ENCODE measurements at places on chromosomes 2 and 18.

GRCh38 chr2:133484106-133484505 is 84.2 kb downstream of the NCKAP5 start:
- DNase-seq: no peak

GRCh38 chr2:102129951-102130646 is 12.4 kb upstream of the IL1R1 start:
- DNase-seq: no peak

DNA sequence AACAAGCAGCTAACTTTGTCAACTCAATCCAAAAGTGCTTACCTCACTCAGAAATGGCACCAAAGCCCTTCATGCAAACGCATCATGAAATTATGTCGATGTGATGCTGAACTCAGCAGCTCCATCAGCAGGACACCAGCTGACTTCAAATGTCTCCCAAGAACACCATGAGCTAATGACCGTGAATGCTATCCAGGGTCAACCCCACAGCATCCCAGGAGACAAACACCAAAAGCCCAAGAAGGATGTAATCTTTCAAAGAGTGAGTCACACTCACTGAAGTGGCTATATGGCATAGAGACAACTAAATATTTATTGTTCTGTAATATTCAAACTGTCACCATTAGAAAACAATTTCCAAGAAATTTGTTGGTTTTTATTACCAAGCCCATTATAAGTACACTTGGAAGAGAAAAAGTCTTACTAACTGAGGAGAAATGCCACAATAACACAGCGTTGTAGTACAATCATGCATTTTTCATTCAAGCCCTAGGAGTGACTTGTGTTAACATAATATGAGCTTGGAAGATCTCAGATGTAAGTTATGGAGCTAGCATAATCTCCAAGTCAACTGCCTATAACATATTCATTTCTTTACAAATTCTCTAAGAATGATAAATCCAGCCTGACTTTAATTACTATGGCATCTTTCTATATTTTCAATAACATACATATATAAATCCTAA is 165.0 kb upstream of the CCDC68 start:
- no peak for DNase-seq

GRCh38 chr18:68784071-68784470 is 13.8 kb upstream of the CCDC102B start:
- no peak for DNase-seq

DNA sequence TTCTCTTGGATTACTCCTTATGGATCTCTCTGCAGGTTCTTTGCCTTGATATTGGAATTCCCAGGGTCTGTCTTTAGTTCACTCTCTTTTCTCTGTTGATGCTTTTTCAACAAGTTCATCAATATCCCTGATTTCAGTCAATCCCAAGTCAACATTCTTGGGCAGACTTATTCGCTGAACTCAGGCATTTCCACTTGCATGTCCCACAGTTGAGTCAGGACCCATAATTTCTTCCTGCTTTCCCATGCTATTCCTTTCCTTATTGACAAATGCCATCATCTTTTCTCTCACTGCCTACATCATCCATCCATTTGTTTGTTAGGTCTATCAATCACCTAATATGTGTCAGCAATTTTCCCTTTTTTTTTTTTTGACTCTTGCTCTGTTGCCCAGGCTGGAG is 11.6 kb downstream of the GPD2 start:
- no peak for DNase-seq

DNA sequence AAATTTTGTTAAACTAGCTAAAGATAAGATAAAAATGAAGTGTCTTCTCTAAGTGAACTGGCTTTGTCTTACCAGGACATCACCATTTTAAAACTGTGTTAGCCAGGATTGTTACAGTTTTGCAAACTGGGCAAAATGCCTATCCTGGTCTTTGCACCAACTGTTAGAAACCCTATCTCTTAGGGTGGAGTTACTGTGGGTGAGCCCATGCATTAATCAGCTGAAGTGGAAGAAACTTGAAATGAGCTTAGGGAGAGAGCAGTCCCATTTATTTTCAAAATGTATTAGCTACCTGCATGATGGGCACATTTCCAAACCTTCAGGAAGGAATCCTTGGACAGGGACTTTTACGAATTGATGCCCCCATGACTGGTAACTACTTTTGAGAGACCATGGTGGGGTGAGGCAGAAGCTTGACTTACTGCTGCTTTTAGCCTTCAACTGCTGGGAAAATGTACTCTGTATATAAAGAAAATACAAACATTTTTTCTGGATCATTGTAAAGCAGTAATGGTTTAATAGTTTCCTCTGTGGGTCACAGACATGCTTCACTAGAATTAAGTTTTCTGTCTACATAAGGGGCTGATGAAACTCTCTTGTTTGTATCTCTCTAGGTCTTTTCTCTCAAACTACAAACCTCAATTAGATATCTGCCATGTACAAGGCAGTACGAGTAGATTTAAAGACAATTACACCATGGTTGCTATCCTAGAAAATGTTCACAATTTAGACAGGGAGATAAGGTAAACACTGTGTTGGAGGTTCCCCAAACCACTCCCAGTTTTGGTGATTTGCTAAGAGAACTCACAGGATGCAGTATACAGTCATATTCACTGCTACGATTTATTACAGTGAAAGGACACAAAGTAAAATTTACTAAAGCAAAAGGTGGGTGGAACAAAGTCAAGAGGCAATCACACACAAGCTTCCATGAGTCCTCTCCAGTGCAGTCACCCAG is 321.4 kb upstream of the MMADHC start:
- no peak for DNase-seq

- DNase-seq: no peak
Measured at GRCh38 chr2:127124426-127124825, 17.5 kb upstream of the BIN1 start.

DNA sequence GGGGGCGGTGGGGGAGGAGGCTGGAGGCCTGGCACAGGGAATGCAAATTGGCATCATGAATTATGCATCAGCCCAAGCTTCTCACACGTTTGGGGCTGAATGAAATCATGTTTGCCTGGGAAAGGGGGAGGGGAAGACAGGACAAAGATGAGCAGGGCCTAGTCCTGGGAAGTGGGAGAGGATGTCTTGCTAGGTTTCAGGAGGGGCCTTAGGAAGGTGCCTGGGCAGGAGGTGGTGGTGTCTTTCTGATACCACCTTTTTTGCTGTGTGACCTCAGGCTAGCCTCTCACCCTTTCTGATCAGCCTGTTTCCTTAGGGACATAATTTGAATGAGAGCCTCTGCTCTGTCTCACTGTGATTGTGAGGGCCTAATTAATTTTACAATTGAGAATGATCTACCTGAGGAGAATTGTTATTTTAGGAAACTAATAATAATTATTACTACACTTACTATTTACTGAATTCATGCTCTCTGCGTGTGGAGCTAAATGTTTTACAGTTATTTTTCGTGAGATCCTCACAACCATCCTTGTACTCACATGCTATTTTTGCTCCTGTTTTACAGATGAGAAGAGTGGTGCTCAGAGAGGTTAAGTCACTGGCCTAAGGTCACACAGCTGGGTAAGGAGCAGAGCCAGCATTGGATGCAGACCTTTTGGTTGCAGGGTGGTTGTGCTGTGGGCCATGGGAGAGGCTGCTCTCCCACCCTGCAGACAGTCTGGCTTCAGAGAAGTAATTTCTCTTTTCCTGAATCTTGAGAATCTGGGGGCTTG is 39.6 kb downstream of the INHBB start:
- no peak for DNase-seq

GRCh38 chr18:9137168-9138066 is 836 bp downstream of the ANKRD12 start:
- peak; percentile 70 for DNase-seq

- no peak for DNase-seq
Measured at GRCh38 chr2:239257511-239257937, 143.3 kb downstream of the HDAC4 start.

DNA sequence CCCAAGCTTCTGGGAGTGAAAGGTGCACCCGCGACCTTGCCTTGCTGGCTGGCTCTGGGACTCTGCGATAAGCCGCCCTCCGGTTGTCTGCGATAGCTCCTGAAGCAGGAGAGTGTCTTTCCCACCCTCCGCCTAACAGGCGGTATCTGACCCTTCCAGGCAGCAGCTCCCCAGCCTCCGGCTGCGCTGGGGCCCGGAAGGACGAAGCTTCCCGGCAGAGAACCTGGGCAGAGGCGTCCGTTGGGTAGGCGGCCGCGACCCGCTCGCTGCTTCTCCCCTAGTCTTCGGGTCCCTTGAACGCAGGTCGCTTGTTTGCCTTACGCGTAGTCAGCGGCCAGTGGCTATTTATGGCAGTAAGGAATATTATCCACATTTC is 446 bp upstream of the RHBDD1 start:
- peak; percentile 41 for DNase-seq

- no peak for DNase-seq
Measured at GRCh38 chr2:65476778-65477177, 44.4 kb upstream of the SPRED2 start.
